ENCODE measurements at places on chromosomes 4 and X.

DNA sequence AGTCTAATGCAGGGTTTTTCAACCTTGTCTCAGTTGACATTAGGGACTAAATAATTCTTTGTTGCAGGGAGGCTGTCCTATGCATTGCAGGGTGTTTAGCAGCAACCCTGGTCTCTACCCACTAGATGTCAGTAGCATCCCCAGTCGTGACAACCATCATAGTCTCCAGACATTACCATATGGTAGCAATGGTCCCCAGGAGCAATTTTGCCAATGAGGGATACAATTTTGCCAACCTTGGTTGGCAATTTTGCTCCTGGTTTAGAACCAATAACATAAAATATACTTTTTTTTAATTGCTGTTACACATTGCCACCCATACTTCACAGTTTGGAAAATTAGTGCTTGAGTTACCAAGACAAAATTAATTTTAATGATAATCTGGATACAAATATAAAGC, 6.0 kb downstream of the EREG start:
- DNase-seq: peak; percentile 62

GRCh38 chrX:118519411-118520215, 24.0 kb downstream of the DOCK11 start:
- no peak for DNase-seq

GRCh38 chr4:8254076-8254475, 15.5 kb upstream of the HTRA3 start:
- DNase-seq: no peak

DNA sequence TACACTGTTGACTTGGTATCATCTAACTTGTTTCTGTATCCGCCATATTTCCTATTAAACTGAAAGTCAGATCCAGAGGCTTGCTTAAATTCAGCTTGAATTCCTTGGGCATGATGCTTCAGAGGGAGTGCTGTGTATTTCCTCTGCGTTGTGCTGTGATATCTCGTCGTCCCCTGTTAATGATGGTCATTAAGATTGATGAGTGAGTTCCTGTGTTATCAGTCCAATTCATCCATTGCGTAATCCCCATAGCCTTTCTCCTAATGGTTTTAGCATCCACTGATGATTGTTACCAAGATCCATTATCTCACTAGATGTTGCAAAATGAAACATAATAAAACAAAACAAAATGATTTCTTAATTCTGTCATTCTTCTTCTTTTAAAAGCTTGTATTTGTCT, 31.3 kb upstream of the CHM start:
- DNase-seq: no peak

DNA sequence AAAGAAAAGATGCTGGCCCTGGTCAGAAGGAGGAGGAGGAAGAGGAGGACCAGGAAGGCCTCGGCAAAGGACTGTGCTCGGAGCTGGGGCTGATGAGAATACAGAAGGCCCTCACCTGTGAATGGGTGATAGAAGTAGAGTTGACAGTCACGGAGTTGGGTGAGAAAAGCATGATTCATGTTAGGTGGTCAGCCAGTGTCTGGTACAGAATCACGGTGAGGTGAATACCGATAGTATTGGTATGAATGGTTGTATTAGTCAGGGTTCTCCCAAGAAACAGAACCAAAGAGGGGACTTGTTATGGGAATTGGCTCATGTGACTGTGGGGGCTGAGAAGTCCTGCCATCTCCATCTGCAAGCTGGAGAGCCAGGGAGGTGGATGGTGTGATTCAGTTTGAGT, 32.5 kb upstream of the FAM156A start:
- DNase-seq: no peak

DNA sequence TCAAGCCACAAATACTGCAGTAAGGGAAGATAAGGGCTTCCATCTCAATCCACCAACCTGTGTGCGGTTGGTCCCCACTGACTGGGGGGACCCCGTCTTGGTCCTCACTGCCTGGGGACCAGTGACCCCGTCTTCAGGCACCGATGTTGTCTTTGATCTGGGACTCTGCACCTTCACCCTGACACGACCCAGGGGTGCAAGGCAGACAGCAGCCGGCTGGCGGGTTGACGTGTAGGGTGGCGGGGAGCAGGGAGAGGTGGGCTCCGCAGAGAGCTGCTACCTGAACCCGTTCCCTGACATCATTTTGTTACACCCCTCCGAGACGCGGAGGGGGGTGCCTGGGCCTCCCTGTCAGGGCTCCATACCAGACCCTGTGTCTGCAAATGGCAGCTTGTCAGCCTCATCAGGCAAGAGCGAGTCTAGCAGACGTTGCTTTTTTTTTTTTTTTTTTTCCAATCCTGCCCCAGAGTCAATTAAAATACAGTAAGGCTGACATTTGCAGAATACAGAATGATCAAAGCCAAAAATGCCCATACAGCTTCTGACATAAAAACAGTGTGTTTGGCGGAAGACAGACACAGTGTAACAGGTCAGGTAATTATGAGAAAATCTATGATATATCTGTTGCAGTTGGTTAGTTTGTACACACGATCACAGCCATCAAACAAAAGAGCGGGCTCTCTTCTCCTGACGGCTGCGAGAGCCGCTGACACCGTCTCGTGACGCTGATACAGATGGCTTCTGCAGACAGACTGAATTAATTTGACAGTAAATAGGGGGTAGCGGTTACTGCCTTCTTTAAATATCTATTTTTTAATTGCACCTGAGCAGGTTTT, 118.6 kb downstream of the CRLF2 start:
- DNase-seq: no peak

DNA sequence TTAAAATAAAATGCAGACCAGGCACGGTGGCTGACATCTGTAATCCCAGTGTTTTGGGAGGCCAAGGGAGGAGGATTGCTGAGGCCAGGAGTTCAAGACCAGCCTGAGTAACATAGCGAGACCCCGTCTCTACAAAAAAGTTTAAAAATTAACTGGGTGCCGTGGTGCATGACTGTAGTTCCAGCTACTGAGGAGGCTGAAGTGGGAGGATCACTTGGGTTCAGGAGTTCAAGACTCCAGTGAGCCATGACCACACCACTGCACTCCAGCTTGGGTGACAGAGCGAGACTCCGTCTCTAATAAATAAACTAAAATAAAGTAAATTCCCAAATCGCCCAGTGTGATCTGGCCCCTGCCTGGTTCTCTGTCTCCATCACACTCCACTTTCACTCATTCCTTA, 43.7 kb downstream of the TENM3 start:
- no peak for DNase-seq

DNA sequence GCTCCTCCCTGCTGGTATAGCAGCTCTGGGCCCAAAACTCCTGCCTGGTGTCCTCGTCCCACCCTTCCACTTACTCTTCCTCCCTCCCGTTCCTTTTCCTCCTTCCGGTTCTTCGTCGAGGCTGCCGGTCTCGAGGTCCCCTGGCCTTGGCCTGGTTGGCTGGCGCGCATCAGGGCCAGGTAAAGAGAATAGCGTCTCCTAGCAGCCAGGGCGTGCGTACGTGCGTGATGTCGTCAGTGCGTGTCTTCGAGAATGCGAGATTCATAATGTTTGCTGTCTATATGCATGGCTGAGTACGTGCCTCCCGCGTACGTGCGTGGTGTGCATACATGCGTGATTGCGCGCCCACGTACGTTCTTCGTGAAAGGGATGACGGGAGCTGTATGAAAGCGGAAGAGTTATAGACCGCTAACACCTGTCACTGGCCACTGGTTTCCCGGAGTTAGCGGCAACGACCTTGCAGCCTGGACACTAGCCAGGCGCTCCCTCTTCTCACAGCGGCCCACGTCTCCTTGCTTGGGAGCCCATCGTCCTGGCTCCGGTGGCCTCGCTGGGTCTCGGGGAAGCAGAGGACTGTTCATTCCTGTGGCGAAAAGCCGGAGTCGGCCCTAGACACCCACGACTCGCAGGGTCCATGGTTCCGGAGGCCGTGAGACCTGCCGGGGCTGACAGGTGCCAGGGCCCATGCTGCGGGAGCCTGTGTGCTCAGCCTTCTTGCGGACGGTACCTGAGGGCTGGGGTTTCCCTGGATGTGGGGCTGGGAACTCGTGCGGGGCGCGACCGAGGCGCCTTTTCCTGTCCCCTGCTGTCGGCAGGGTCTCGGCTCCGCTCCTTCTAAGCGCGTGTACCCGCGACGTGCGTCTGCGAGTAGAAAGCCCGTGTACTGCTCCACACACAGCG, at the start of gene EOLA1:
TSS of gene EOLA1 (plus strand) at position 392 of the 900 bp plus-strand sequence. CDS start 4,619 bp downstream, outside the sequence.
- DNase-seq: peak; percentile 93

DNA sequence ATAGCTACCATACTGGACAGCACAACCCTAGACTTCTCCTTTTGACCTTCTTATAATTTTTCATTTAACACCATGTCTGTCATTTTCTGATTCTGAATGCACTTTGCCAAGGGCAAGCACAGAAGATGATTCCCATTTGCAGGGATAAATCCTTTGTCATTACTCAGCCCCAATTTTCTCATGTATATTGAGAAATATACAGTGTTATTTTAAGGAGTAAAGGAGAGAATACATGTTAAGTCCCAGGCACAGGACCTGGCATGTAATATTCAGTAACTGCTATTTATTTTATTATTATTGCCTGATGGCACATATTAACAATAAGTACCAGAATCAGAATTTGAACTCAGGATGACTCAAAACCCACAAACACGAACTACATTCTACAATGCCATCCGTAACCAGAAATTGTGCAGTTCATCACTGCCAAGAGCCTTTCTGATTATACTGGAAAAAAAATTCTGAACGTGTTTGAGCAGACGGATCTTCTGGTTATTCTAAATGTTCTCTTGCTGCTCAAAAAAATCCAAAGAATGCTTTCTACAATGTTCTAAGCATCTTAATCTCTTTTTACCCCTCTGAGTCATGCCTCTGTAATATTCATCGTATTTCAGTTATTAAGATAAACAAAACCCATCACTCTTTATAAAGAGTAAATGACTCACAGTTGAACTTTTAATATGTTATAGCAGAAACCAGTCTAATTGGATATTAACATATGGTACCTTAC, 170.0 kb downstream of the MID1 start:
- DNase-seq: no peak

DNA sequence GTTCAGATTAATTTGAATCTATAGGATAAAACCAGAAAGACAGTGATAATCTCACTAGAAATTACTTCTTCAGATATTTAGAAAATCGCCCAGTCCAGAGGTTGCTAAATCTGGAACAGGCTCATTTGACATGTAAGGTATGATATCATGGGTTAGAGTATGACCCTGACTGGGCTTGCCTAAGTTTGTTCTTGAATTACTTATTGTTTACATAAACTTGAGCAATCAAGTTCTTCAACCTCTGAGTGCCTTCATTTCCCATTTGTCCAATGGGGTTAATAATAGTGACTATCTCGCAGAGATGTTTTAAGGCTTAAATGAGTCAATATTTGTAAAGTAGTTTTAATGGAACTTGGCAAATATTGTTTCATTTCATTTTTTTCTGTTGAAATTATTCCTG, 1947.6 kb upstream of the IGFBP7 start:
- no peak for DNase-seq

DNA sequence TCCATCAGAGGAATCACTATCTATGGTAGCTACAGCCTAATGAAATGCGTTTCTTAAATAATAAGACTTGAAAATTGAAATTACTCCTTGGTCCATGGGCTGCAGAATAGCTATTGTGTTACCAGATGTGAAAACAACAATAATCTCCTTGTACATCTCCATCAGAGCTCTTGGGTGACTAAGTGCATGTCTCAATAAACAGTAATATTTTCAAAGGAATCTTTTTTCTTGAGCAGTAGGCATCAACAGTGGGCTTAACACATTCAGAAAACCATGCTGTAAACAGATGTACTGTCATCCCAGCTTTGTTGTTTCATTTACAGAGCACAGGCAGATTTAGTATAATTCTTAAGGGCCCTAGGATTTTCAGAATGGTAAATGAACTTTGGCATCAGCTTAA, 67.3 kb downstream of the GLUD2 start:
- DNase-seq: no peak

DNA sequence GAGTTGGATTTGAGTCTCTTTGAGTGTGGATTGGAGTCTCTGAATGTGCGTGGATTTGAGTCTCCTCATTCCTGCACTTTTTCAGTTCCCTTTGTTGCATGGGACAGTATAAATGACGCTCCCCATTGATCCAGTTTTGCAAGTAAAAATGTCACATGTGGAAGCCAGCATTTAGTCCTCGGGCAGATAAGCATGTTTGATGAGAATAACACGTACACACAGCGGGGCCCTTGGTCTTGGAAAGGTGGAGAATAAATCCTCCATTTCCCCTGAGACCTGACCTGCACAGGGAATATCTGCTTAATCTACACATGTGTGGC, 8.1 kb downstream of the P2RY8 start:
- DNase-seq: no peak

DNA sequence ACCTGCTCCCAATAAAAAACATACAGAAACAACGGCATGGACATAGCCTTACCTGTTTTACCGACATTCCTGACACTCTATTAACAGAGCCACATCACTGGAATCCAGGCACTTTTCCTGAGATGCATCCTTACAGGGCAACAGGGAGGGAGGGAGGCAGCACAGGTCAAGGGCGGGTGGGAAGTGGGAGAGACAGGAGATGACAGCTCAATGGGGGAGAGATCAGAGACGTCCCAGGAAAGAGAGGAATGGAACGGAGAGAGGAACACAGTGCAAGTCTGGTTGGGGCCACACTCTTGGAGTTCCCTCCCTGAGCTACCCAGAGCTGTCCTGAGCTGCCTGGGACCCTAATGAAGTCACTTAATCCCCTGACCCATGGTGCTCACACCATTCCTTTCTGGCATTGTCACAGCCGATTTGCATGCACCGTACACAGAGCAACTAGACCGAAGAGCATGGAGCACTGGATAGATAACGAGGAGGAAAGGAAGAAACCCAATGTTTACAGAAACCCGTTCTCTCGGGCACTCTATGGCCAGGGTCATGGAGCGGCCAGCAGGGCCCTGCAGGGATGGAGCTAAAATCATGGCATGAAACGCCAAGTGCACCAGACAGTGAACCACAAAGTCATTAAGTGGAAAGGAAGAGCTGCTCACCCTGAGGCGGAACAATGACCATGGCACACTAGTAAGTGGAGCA, 93.1 kb downstream of the NSUN7 start:
- DNase-seq: no peak

GRCh38 chrX:154419189-154419588, 7.8 kb downstream of the TAFAZZIN start:
- DNase-seq: no peak

- DNase-seq: no peak
These were observed 174.4 kb downstream of the TSPAN5 start for GRCh38 chr4:98484031-98484430.

GRCh38 chrX:73855546-73855945, 292.5 kb downstream of the CHIC1 start:
- peak; percentile 22 for DNase-seq

DNA sequence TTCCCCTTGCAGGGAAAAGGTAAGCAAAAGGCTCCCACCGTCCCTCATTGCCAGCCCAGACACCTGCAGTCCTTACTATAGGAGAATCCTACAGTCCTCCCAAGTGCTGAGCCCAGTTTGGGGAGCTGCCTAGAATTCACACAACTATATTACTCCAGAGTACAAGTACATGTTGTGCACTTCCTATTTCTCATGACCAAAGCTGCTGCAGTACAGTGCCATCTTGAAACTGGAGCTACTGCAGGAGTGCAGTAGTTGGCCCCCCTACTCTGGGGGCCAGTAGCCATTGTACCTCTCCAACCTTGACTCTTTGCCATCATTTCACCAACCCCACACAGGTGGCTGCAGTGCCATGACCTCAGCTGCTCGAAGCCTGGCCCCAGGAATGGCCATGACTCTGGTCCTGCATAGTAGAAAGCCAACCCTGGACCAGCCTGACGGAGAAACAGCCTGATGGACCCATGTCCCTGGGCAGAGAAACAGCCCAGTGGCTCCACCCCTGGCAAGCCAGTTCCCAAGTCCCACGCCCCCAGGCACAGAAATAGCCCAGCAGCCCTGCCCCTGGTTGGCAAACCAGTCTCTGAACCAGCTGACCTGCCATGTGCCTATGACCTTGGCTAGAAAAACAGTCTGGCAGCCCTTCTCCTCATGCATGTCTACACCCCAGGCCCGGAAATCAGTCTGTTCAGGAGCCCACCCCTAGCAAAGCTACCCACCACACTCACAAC, 51.9 kb downstream of the PHKA1 start:
- no peak for DNase-seq

Data from SW 1271 (cell line).